Stimulated activated CD4-positive, alpha-beta T cell treated with anti-CD3 and anti-CD28 coated beads, Interleukin-12 subunit alpha, Interleukin-12 subunit beta, amount 100 ng/mL, for 24 hours (primary cell): ENCODE measurements at places on chromosomes 7 and 10.

GRCh38 chr7:89772276-89772675, 382.0 kb upstream of the STEAP1 start:
- no peak for DNase-seq

DNA sequence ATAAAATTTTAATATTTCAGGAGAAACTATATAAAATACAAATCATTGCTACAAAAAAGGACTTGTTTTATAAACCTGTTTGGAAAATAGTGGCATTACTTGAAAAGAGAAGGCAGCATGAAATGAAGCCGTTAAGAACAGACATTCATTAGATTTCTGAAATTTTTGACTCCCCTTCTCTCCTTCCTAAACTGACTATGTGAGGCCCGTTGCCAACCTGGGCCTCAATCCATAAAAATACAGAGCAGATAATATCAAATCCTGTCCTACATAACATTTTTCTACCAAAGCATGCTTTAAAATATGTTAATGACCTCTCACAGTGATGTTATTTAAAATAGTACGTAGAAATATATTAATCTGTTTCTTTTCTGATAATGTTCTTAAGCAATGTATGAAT, 34.5 kb upstream of the ING3 start:
- no peak for DNase-seq

GRCh38 chr10:121351540-121351939, 246.7 kb downstream of the FGFR2 start:
- no peak for DNase-seq

DNA sequence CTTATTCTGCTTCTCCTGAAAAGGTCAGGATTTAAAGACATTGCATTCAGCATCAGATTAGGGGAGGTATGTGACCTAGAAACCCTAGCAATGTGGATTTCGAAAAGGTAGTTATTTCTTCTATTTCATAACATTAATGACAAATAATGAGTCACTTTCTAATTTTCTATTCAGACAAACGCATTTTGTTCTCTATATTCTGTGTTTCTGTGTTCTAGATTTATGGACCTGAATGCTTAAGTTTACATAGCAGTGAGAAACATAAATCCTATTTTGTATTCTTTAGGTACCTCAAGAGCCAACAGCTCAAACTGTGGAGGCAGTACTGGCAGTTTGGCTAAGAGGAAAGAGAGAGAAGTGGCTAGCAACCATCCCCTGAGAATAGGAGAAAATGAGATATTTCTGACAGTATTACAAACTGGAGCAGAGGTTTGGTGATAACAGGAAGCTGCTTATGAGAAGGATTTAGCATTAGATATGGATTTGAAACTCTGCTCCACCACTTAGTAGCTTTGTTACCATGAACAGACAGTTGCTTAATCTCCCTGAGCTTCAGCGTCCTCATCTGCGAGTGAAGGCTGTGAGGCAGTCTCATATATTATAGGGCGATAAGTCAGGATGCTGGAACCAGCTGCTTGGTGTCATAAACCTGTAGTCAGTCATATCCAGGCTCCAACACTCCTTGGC, 28.2 kb downstream of the CDK14 start:
- no peak for DNase-seq

DNA sequence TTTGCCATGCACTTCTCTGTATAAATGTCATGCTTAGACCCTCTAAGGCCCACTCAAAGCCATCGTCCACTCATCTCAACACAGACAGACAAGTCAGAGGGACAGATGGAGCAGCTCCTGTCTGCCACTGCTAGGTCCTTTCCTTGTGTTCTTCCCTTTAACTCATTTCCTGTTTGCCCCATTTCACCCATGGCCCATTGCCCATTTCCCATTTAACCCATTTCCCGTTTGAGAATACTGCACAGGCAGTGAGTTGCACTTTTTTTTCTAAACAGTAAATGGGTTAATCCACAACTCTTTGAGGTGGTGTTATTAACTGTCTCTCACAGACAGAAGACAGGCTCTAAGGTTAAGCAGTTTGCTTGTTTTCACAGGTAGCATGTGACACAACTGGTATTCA, 179.3 kb downstream of the NPSR1 start:
- no peak for DNase-seq

DNA sequence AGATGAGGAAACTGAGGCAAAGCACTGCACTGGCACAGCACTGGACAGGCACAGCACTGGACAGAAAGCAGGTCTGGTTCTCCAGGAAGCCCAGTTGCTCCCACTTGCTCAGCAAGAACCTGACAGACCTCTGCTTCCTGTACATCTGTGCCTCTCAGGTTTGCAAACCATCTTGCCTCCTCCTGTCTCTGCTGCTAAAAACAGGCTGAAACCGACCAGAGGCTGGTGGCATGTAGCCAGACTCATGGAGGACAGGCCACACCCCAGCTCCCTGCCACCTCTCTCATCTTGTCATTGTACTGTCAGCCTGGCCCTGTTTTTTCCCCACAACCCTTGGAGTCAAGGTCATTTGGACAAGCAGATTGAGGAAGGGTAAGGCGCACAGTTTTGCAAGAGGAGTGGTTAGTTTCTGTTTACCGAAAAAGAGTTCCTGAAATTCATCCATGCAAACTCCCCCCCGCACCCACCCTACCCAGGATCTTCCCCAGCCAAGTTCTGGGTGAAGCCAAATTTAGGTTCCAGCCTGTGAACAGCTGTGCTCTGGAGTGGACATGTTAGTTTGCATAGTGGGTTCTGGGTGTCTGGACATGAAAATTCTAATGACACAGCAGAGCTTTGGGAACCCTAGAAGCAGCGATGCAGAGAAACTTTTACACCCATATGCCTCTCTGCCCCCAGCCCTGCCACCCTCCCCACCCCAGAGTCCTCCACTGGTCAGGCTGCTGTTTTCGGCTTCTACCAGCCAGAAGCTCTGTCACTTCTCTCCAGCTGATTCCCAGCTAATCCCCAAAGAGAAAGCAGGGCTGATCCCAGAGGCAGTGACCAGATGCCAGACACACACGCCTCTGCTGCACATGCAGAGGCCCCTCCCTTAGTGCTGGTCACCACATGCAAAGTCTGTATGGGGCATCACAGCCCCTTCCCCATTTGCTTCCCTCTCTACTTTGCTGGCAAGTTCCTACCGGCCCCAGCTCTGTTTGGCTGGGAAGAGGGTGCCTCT, 8.5 kb upstream of the C10orf105 start:
- peak; percentile 44 for DNase-seq

- no peak for DNase-seq
Measured at GRCh38 chr10:79070606-79071395, 2.0 kb downstream of the ZMIZ1 start.

- DNase-seq, result no peak
Measured at GRCh38 chr7:10930551-10930950, 43.1 kb upstream of the PHF14 start.

GRCh38 chr7:51029701-51030191, 247.1 kb upstream of the GRB10 start:
- no peak for DNase-seq

GRCh38 chr7:4838626-4839334, 23.1 kb downstream of the PAPOLB start:
- DNase-seq, result no peak

DNA sequence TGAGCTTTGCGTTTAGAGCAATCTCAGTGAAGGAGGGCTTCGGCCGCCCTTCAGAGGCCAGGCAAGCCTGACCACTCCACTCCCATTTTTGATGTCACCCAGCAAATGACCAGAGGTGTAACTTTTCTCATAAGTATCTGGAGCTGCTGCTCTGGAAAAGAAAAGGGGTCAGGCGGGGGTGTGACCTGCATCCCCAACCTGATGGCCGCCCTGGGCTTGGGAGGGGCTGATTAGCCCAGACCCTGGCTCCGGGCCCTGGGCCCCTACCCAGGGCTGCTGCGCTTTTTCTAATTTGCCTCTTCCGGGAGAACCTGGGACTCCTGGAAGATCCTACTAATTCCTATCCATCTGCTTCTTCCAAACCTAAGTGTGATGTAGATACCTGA, 9.6 kb upstream of the EBF3 start:
- DNase-seq, result no peak

GRCh38 chr10:101385866-101386658, 32.1 kb downstream of the BTRC start:
- DNase-seq, result no peak

DNA sequence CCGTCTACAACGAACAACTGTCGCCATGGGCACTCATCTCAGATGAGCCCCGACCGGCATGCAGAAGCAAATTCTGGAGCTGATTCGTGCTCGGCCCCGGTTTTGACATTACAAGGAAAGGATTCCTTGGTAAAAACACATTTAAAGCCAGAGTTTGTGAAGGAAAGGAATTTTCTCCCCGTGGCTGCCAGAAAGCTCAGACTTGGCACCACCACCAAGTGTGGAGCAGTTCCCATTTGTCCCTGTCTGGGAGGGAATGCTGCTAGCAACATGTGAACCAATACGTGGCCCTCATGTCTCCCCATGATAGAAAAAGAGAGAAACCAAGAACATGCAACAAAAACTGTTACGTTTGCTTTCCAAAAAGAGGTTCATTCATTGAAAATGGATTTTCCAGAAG, 55.2 kb upstream of the DDC start:
- DNase-seq, result no peak

GRCh38 chr10:7998831-7999230, 55.7 kb upstream of the GATA3 start:
- DNase-seq, result no peak

DNA sequence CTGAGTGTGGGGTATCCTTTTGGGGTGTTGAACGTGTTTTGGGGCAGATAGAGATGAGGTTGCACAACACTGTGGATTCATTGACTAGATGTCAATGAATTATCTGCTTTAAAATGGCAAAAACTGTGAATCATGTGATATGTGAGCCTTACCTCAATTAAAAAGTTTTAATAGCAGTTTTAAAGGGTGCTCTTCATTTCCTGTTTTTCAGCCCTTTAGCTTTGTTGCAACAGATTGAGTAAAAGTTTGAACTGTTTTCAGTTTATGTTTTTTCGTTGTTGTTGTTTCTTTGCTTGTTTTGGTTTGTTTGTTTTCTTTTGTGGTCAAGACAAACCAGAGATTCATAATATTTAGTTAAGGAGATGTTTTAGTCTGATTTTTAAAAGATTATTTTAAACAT, 9.4 kb downstream of the TAS2R41 start:
- no peak for DNase-seq

DNA sequence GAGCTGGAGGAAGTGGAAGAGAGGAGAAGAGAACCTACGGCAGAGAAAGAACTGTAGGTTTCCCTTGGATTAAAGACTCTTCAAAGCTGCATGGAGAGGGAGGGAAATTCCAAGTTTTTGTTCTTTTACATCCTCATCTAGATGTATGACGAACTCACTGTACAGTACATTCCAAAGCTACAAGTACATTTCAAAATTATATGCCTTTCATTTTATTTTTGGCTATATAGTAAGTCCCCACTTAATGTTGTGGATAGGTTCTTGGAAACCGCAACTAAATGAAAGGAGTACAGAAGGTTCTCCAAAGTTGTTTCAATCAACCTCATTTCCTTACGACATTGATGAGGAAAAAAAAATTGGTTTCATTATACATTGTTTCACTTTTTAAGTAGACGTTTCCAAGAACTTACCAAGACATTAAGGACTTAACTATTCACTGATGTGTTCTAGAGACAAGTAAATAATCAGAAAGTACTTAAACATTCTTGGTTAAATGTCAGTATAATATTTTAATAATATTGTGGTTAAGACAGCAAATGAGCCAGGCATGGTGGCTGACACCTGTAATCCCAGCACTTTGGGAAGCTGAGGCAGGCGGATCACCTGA, 16.1 kb upstream of the JMJD1C start:
- DNase-seq, result no peak

- DNase-seq, result no peak
Measured at GRCh38 chr7:21361413-21362125, 66.3 kb upstream of the SP4 start.

GRCh38 chr7:988426-988911, 5.5 kb downstream of the CYP2W1 start:
- DNase-seq, result no peak

- DNase-seq, result no peak
Measured at GRCh38 chr10:6130848-6131470, 42.1 kb downstream of the RBM17 start.

- peak; percentile 52 for DNase-seq
Measured at GRCh38 chr10:86400705-86401587, 34.4 kb upstream of the GRID1 start.

DNA sequence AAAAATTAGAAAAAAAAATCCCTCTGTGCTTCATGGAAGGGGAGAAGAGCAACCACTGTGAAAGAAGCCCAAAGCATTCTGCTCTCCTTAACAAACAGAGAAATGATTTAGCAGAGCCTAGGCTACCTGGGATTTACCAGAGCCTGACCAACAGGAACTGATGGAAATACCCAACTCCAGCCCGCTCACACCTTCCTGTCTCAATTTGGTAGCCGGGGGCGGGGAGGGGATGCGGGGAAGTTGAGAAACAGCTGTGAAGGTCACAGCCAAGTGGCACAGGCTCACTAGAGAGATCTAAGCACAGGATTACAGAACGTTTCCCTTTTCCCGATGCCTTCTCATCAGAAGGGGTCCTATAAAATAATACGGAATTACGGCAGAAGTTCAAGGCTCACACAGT, 17.6 kb downstream of the RSU1 start:
- DNase-seq, result no peak

GRCh38 chr10:42830237-42830636, 47.6 kb downstream of the BMS1 start:
- DNase-seq, result no peak

DNA sequence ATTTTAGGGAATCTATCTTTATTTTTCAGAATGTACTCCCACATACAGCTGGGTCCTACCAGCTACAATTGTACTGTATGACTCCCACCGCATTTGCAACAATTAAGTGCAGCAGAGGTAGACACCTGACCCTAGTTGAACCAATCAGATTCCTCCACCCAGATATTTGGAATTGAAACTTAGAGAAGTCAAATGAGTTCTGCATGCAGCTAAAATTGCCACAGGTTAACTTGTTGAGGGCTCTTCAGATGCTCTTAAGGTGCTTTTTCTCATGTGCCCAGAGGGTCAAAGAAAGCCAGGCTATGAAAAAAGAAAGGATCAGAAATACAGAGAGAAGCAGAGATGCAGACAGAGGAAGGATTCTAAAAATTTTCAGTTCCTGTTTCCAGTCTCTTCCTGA, 68.0 kb upstream of the TES start:
- DNase-seq, result no peak

DNA sequence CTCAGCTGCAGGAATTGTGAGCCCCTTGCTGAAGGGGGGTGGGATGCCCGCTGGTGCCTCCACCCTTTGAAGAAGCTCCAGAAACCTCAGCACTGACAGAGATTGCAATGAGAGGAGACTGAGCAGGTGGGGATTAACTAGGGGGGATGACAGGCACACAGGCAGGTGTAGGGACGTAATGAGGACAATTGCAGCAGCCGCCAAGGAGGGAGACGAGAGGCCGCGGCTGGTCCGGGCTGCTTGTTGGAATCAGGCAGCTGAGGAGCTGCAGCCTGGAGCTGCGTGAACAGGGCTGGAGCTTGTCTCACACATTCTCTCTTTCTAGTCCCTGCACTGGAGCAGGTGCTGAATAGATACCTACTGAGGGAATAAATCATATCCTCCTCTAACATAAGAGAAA, 122.0 kb upstream of the TCERG1L start:
- DNase-seq, result no peak

DNA sequence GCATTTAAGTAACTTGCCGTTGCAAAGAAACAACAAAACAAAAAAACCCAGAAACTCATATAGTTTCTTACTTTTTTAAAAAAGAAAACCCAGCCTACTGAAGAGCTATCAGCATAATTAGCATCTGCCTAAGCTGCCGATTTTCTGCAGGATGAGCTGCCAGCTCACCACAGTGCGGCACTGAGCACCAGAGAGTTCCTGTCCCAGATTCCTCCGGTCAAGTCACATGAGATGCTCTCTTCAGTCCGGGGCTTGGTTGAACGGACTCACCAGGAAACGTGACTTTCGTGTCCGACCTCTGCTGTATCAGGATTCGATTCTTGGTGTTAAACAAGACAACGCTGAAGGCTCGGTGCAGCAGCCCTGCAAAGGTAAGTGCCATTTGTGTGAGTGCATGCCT, 3.2 kb downstream of the IDI2 start:
- DNase-seq, result no peak
